ENCODE measurements at places on chromosomes 1 and 21.

DNA sequence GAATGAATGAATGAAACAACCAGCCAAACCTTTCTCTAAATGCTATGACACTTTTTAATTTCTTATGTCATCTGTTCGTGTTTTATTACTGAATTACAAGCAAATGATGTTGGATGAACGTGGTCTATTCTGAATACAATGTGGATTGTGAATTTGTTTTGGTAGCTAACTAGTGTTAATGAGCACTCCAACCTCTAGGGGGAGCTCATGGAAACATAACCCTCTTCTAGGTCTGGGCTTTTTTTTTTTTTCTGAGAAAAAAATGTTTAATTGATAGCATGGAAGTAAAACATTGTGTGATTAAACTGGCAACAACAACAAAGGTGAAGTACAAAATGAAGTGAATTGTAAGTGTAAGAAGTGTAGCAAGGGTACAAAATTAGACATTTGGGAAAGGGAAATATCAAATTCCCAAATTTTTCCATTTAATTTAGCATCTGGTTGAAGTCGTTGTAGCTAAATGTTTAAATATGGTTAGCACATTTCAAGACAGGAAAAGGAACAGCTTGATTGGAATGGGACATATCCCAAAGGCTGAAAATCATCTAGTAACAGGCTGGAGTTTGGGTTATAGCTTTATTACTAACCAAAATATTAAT lies 42.6 kb upstream of the PTGS2 start:
- DNase-seq, result no peak

DNA sequence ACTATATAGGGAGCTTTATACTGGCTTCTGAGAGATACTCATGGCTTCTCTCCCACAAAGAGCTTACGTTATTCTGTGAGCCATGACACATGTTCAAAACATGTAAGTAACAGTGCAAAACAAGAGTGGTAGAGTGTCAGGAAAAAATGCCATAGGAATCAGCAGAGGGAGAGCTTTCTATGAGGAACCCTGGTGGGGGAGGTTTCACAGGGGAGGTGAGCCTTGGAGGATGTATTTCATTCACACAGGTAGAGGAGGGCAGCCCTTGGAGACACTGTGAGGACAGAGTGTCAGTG lies 72.7 kb upstream of the LYST start:
- no peak for DNase-seq

- no peak for DNase-seq
These were observed 7.2 kb downstream of the PHGDH start for GRCh38 chr1:119718972-119719371.

GRCh38 chr1:7684132-7684531 lies 87.0 kb upstream of the VAMP3 start:
- DNase-seq, result no peak

DNA sequence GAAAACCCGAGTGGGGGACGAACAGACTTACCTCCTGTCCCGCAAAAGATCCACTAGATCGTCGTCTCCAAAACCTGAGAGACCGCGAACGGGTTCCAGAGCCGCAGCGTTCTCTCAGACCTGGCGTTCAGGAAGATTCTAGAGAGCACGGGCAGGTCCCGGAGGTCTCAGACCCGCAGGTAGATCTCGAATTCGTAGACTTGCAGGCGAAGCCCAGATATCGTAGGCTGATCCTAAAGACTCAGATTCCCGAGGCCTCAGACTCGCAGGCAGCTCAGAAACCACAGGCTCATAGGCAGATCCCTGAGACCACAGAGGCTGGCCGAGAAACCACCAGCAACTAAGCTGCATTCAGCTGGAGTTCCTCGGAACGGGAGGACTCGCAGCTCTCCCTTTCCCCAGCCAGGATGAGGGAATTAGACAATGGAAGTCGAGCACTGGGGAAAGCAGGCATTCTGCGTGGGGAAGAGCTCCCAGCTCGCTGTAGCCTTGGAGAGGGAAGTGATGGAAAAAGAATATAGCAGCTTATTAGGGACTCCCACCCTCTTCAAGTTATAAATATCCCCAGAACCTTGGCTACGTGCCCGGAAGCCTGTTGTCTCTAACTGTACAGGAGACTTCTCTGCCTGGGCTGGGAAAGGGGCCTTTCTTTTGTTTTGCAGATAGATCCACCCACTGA lies at the start of gene ZNF436:
ZNF436 (minus strand) TSS at position 502 of the 679 bp plus-strand sequence. CDS start 1,831 bp downstream, outside the sequence.
- peak; percentile 10 for DNase-seq
